ENCODE measurements at places on chromosomes 2 and 18. TPM values are rescaled to one million over a fixed set of nuclear protein-coding genes. Genes with fewer than 3 reads are reported as not detected.

DNA sequence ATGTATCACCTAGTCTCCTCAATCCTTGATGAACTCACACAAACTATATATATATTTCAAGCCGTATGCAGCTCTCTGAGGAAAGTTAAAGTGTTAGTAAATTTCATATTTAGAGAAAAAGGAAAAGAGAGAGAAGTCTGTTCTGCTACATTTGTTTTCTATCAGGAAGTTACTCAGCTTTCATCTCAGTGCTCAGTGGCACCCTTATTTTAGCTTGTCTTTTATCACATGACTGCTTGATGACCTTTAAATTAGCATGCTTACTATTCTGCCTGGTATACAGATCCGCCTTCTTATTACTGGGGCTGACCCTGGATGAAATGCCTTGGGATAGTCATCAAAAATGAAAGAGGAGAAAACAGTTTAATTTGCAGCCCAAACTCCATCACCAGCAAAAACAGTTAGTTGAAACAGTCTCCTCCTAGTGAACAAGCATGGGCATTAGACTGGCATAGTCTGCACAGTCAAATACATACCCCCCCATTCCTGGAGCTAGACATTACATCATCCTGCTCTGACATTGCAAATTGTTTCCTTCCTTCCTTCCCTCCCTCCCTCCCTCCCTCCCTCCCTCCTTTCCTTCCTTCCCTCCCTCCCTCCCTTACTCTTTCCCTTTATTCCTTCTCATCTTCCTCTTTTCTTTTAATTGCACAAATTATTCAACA lies 215.7 kb downstream of the TMEM182 start:
- no peak for DNase-seq

GRCh38 chr2:106096299-106097037 lies 97.6 kb downstream of the UXS1 start:
- no peak for DNase-seq

- no peak for DNase-seq
These were observed 39.4 kb upstream of the GPAT2 start for GRCh38 chr2:96074156-96074555.

GRCh38 chr18:69717586-69717985 lies 230.1 kb downstream of the CD226 start:
- no peak for DNase-seq

DNA sequence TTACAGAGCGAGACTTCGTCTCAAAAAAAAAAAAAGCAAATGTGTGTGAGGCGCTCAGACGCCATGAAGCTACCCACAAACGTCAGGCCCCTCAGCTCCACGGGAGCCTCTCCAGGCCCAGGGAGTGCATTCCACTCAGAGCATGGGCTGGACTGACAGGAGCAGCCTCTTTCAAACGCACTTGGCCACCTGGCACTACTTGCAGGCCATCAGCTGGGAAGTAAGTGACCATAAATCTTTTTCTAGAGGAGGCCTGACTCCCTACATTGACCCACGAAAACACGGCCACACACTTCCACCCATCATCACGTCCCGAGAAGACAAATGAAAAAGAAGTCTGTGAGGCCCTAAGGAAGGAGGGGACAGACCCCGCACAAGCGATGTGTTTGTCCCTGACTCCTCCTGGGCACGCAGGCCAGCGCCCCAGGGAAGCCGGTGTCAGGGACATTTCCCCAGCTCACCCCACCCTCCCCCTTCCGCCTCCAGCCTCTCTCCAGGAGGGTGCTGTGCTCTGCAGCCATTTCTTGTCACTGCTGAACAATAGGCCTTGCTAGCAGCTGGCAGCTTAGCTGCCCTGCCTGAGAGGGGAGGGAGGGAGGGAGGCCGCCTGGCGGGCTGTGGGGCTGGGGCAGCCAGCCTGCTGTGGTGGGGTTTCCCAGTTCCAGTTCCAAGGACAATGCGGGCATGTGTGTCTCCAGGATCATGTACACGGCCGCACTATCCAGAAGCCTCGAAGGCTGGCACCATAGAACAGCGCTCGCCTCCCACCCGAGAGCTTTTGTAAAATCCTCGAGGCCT lies 26.6 kb downstream of the SERTAD2 start:
- no peak for DNase-seq

AKAIN1 gene
- total RNA-seq: not detected

SNORC gene
- 0.30 TPM for total RNA-seq

All from Daoy (cell line).